ENCODE measurements at places on chromosomes 4 and X.

- DNase-seq, result no peak
Measured at GRCh38 chr4:94544811-94545210, 93.1 kb downstream of the PDLIM5 start.

GRCh38 chrX:97030463-97030862 lies 146.8 kb downstream of the RPA4 start:
- no peak for DNase-seq

- no peak for DNase-seq
Measured at GRCh38 chrX:153884590-153884989, 1.4 kb downstream of the L1CAM start.

DNA sequence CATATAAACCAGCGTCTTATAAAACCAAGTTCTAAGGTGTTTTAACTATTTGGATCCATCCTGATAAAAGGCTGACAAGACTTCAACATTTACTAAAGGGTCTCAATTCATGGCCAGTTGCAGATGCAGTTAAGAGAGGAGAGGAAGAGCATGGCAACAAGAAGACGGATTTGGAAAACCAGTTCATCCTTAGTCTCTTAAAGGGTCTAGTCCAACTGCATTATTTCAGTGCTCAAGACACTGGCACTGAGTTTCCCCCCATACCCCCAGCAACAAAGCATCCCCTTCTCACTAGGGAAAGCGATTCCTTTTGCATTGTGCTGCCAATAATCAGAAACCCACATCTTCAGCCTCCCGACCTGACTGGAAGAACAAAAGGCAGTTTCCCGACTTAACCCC lies 90.3 kb upstream of the TFDP3 start:
- no peak for DNase-seq

GRCh38 chr4:184825141-184825895 lies 450 bp downstream of the ACSL1 start:
- DNase-seq, result peak; percentile 56

DNA sequence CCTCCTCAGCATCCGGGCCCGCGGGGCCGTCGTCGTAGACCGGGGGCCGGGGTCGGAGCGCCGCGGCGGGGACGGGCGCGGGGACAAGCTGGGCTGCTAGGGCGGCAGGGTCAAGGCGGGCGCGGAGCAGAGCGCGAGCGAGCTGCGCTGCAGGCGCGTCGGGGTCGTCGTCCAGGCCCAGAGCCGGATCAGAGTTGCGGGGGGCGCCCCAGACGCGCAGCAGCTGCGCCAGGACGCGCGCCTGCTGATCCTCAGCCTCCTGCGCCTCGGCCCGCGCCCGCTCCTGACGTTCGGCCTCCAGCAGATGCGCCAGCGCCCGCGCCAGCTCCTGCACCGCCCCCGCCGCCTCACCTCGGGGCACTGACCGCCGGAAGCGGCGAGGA lies 3.5 kb downstream of the PCSK1N start:
- no peak for DNase-seq

DNA sequence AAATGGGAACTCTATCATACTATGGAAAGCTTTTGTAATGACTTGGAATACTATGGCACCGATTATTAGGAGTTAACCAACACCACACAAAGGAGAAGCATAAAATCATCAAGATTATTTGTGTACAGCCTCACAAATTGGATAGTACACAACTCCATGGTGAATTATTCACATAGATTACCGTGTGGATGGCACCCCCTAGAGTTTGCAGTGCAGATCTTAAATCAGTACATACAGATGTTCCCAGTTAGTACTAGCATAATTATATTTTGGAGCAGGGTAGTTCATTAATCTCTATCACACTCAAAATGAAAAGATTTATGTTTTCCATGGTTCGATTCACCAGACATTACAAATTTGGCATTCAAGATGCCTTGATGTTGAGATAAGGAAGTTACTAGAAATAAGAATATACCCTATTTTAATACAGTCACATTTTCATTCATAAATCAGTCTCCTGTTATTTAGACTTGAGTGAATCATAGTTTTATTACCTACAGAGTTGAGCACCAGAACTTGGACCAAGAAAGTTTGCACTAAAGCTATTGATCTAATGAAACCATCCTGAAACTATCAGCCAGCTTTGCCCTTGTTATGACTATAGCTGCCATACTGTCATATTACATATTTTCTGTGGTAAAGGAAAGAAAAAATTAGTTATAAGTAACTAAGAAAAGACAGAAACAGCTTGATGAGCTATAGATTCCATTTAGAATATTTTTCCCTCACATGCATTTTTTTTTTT lies 531.8 kb downstream of the GLUD2 start:
- no peak for DNase-seq

DNA sequence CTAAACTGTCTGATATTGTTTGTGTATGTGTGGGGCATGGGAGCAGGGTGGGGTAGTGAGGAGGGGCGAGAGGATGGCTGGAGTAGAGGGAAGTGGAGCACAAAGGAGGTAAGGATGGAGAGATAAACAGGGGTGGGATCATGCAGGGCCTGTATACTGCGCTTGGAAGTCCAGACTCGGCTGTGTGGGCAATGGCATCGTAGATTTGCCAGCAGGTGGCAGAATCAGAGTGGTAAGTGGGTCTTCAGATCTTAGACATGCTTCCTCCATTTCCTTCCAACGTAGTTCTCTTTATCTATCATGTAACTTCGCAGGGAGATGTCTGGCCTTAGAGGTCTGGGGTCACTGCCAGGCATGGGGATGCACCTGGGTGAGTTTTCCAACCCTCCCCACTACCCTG lies 155.5 kb downstream of the PDGFRA start:
- peak; percentile 14 for DNase-seq

Measured in inflammatory macrophage treated with lipopolysaccharide for 1 hour (primary cell).